ENCODE measurements at places on chromosomes 11 and 22. TPM values are rescaled to one million over a fixed set of nuclear protein-coding genes. Genes with fewer than 3 reads are reported as not detected.

Gene SPI1
- total RNA-seq: 46.5 TPM

Gene SAA1
- total RNA-seq: 690 TPM

Gene MICAL2
- 65.4 TPM for total RNA-seq

Gene SPDYC
- total RNA-seq: not detected

Gene CHRDL2
- total RNA-seq: 0.96 TPM

Gene NCR3LG1
- 18.4 TPM for total RNA-seq

Gene HORMAD2
- total RNA-seq: not detected

GRCh38 chr11:103618528-103618927 lies 417.9 kb upstream of the DDI1 start:
- no peak for DNase-seq

- DNase-seq: no peak
Observed at GRCh38 chr22:43666457-43666856, 145.6 kb downstream of the EFCAB6 start.

GRCh38 chr22:24775769-24776492 lies 1.4 kb upstream of the PIWIL3 start:
- no peak for DNase-seq

DNA sequence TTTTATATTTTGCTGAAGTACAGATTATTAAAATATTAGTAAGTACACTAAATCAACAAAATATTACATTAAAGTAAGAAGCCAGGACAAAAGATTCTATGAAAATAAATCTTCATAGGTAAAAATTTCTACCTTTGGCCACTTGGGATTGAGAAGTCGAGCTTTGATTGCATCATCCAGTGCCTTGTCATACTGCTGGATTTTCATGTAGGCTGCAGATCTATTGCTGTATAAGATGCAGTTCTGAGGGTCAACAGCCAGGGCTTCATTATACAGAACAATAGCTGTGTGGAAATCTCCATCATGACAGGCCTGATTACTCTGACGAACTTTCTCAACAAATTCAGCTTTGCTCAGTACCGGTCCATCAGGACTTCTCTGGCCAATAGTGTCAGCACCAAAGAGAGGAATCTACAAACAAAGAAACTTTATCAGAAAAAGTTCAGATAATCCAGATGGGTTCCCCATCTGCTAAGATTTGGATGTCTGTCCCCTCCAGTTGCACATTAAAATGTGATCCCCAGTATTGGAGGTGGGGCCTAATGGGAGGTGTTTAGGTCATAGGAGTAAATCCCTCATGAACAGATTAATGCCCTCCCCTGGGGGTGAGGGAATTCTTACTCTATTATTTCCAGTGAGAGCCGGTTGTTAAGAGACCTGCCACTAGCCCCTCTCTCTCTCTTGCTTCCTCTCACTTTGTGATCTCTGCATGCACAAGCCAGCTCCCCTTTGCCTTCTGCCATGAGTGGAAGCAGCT lies 50.0 kb downstream of the TTC28 start:
- no peak for DNase-seq

- DNase-seq: no peak
Observed at GRCh38 chr11:117870103-117870952, 6.1 kb downstream of the FXYD6 start.

GRCh38 chr11:34114471-34114870 lies 9.0 kb downstream of the NAT10 start:
- no peak for DNase-seq

- DNase-seq: no peak
Observed at GRCh38 chr11:114880442-114880841, 202.1 kb downstream of the NXPE2 start.

DNA sequence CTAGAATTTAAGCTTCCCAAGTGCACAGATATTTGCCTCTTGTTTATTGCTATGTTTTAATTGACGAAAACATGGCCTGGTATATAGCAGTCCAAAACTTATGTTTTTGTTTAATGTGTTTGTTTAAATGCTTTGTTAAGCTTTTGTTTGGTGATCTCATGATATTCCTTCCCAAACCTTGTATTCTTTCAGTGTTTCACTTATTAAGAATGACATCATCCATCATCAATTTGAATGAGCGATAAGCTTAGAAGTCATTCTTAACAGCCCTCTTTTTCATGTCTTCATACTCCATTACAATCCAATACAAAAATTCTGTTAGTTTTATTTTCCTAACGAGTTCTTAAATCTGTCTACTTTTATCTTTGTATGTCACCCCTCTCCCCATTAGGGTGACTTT lies 206.0 kb downstream of the DYNC2H1 start:
- DNase-seq: no peak

GRCh38 chr11:113926273-113927197 lies 21.9 kb downstream of the HTR3B start:
- DNase-seq: no peak

Data from omental fat pad (tissue), 4 donors.